ENCODE measurements at places on chromosomes 2 and 18.

- no peaks in the 10 kb centered on the region for H3K27me3 ChIP-seq
- no peak overlapping the region for H3K4me3 ChIP-seq
- no peaks in the 10 kb centered on the region for H3K4me1 ChIP-seq
Measured at GRCh38 chr18:51138936-51139335, 58.5 kb downstream of the MEX3C start.

DNA sequence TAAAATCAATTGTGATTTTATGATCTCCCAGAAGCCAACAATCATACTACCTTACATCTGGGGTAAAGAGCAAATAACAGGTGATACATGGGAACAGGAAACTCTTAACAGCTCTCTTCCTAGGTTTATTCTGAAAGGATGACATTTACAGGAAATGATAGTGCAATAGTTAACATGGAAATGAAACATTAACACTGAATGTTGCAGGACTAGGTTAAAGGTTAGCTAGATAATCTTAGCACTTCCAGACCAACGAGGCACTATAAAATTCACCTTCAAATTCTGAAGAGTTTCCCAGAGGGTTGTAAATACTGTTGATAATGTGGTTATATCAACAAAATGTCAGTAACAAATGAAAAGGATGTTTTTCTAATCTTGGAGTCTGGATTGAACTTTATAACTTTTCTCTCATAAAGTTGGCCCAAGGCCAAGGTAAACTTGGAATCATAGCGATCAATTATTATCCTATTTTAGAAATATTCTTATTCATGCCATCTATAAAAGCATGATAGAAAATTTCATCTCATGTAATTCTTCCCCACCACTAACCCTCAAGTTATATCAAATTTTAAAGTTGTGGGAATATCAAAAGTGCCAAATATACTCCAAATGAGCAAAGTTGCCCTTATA lies 32.9 kb upstream of the GCG start:
- H3K27ac ChIP-seq: no peak overlapping the region
- H3K4me3 ChIP-seq: no peak overlapping the region
- no peaks in the 10 kb centered on the region for H3K4me1 ChIP-seq
- H3K36me3 ChIP-seq: no peaks in the 10 kb centered on the region

DNA sequence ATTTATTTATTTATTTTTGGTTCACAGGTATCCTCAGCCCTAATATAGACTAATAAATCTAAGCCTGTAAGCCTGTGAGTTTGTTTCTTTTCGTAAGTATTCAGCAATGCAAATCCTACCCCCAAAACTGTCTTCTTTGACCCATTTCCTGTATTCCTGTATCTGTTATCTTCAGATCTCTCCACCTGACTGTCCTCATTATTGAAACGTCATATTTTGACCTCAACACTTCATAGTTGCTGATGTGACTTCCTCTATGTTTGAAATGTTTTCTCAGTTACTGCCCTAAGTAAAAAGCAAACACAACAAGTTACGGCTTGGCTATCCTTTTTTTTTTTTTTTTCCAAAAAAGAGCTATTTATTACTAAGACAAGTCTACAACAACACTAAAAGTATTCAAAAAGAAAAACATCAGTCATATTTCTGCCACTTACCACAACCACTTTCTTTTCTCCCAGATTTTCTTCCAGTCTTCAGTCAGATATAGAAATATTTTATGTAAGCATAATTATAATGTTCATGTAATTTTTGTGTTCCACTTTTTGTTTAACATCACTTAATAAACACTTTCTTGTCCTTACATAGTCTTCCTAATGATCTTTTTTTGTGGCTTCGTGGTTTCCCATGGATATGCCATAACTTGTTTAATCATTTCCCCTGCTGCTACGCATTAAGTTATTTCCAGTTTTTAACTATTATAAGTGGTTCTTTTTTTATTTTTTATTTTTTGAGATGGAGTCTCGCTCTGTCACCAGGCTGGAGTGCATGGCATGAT lies 45.0 kb upstream of the EML4 start:
- H3K36me3 ChIP-seq: no peaks in the 10 kb centered on the region
- peaks cover 29% of the 10 kb centered on the region for H3K4me1 ChIP-seq
- no peak overlapping the region for H3K4me3 ChIP-seq
- H3K27me3 ChIP-seq: no peaks in the 10 kb centered on the region

GRCh38 chr2:164522561-164522981 lies 98.7 kb downstream of the GRB14 start:
- H3K4me3 ChIP-seq: no peak overlapping the region
- no peak overlapping the region for H3K27ac ChIP-seq
- DNase-seq: no peak

DNA sequence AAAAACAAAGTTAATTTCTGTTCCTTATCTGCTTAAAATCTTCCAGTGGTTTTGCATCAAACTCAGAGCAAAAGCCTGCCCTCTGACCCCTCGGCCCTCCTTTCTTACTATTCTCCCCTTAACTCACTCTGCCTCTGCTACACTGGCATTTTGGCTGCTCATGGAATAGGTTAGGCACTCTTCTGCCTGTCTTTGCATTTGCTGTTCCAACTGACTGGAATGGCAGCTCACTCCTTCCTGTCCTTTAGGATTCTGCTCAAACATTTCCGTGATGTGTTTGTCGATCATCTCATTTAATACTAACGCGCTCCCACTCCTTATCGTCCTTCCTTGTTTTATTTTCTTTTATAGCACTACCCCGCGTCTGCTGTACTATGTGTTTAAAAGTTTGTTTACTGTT lies 815 bp downstream of the CEBPZ start:
- no peaks in the 10 kb centered on the region for H3K27me3 ChIP-seq
- H3K36me3 ChIP-seq: peaks cover 27% of the 10 kb centered on the region
- peak overlapping the region; percentile 80 for H3K4me3 ChIP-seq
- DNase-seq: peak; percentile 12

- no peak overlapping the region for H3K4me3 ChIP-seq
- no peak overlapping the region for H3K27ac ChIP-seq
- H3K36me3 ChIP-seq: no peaks in the 10 kb centered on the region
- no peaks in the 10 kb centered on the region for H3K4me1 ChIP-seq
- DNase-seq: no peak
- H3K27me3 ChIP-seq: no peaks in the 10 kb centered on the region
Measured at GRCh38 chr18:23812546-23813440, 123.5 kb downstream of the LAMA3 start.

GRCh38 chr2:229714080-229714735 lies at the start of gene DNER:
Gene DNER (minus strand): TSS chr2:229714555. CDS start chr2:229714423, 132 bp downstream.
- peak; percentile 20 for DNase-seq
- peak within 1 kb of the TSS; percentile 36 for H3K4me3 ChIP-seq
- H3K4me1 ChIP-seq: peaks cover 18% of the 10 kb centered on the region

GRCh38 chr2:37389395-37389794 lies 45.0 kb downstream of the QPCT start:
- no peak overlapping the region for H3K27ac ChIP-seq
- H3K36me3 ChIP-seq: no peaks in the 10 kb centered on the region
- H3K27me3 ChIP-seq: no peaks in the 10 kb centered on the region
- DNase-seq: no peak
- H3K4me3 ChIP-seq: no peak overlapping the region

DNA sequence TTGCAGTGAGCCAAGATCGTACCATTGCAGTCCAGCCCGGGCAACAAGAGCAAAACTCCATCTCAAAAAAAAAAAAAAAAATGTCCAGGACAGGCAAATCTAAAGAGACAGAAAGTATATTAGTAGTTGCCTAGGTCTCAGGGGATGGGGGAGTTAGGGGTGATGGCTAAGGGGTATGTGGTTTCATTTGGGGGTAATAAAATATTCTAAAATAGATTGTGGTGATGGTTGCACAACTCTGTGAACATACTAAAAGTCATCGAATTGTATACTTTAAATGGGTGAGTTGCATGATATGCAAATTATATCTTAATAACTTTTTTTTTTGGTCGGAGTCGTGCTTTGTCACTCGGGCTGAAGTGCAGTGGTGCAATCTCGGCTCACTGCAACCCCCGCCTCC lies 34.2 kb upstream of the ACTR2 start:
- DNase-seq: no peak
- no peak overlapping the region for H3K27ac ChIP-seq
- no peaks in the 10 kb centered on the region for H3K36me3 ChIP-seq
- H3K4me1 ChIP-seq: no peaks in the 10 kb centered on the region
- no peak overlapping the region for H3K4me3 ChIP-seq

GRCh38 chr2:1856922-1857321 lies 112.6 kb upstream of the PXDN start:
- H3K4me1 ChIP-seq: no peaks in the 10 kb centered on the region
- peaks cover 18% of the 10 kb centered on the region for H3K27me3 ChIP-seq
- no peaks in the 10 kb centered on the region for H3K36me3 ChIP-seq
- H3K4me3 ChIP-seq: no peak overlapping the region

GRCh38 chr2:105739426-105739825 lies 5.3 kb upstream of the NCK2 start:
- H3K27ac ChIP-seq: no peak overlapping the region
- no peak for DNase-seq
- no peaks in the 10 kb centered on the region for H3K27me3 ChIP-seq
- no peaks in the 10 kb centered on the region for H3K36me3 ChIP-seq

GRCh38 chr2:112622528-112622849 lies 23.2 kb upstream of the SLC20A1 start:
- H3K27ac ChIP-seq: no peak overlapping the region
- H3K36me3 ChIP-seq: no peaks in the 10 kb centered on the region
- no peak for DNase-seq

DNA sequence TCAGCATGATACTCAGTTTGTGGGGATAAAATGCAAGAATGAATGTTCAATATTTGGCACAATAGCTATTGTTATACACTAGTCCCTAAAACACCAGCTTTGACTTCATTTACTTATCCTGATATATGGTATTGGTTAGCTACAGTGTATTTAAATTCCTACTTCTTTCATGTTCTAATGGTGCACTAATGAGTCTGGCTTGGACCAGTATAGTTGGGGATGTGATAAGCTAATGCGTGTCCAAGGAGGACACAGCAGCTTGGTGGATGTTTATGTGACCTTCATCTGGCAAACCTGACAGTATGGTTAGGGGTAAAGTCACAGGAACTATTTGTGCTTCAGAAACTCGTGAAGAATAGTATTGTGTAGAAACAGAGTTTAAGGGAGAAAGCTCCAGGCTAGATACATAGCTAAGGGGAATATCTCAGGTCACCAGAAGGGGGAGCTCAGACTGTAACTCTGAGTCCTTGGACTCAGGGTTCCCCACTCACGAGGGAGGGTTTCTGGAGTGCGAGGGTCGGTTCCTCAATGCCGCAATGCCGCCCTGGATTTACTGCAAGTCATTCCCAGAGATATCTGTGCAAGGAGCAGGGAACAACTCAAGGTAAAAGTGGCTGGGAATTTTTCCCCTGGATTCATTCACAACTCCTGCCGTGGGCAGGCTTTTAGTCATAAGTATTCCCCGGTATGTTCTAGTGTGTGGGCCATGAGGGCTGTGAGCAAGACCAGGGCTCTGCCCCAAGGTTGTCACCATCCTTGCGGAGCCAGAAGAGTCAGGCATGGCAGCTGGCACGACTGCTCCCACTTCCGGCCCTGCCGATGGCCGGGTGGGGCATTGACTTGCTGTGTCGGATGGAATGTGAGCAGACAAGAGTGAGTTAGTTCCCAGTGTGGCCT lies 14.5 kb downstream of the IL1R2 start:
- H3K27ac ChIP-seq: no peak overlapping the region
- peaks cover 6% of the 10 kb centered on the region for H3K4me1 ChIP-seq
- H3K36me3 ChIP-seq: no peaks in the 10 kb centered on the region
- no peak for DNase-seq

DNA sequence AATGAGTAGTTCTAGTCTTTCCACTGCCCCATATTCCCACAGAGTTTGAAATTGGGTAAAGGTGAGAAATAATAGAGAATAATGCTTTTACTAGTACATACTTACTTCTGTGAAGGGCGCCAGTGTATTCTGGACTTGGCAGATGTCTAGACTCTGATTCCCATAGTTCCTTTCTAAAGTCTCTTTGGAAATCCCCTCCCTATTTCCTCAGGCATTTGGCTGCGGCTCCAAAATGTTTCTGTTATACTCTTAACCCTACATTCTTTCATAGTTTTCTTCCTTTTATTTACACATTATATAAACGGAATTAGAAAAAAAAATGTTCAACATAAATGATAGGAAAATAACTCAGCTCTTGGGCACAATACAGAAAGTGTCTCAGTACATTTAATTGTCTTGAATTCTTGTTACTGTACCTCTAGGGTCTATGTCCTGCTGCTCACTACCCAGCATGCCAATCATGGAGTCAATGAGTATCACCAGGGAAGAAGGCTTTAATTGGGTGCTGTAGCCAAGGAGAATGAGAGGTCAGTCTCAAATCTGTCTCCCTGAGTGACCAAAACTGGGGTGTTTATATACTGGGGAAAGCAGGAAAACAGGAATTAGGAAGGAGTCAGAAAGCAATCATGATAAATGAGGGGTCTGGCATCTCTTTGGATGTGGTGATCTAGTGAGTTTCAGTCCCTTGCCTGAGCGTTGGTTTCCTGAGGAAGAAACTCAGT lies 147.8 kb upstream of the MMADHC start:
- no peaks in the 10 kb centered on the region for H3K36me3 ChIP-seq
- no peaks in the 10 kb centered on the region for H3K4me1 ChIP-seq
- no peak overlapping the region for H3K4me3 ChIP-seq
- H3K27ac ChIP-seq: no peak overlapping the region
- H3K27me3 ChIP-seq: no peaks in the 10 kb centered on the region

DNA sequence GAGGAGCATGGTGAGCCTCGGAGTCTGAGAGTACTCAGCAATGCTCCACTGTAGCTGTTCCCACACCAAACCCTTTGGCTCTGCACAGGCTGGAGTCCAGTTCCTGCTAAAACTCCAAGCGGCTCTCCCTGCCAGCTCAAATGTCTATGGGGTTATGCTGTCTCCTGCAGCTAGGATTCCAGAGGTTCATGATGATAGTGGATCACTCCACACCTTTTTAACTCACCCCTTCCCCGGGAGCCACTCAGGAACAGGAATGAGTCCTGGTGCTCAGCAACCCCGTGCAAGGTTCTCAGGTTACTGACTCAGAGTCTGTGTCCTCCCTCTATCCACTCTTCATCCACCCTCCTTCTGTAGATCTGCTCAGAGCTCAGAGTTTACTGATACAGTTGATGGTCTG lies 410.0 kb downstream of the CDH19 start:
- H3K27ac ChIP-seq: no peak overlapping the region
- no peaks in the 10 kb centered on the region for H3K4me1 ChIP-seq
- no peak for DNase-seq
- no peaks in the 10 kb centered on the region for H3K36me3 ChIP-seq
- H3K4me3 ChIP-seq: no peak overlapping the region

- H3K27ac ChIP-seq: no peak overlapping the region
- no peaks in the 10 kb centered on the region for H3K36me3 ChIP-seq
- no peaks in the 10 kb centered on the region for H3K4me1 ChIP-seq
- no peak for DNase-seq
- H3K27me3 ChIP-seq: no peaks in the 10 kb centered on the region
- no peak overlapping the region for H3K4me3 ChIP-seq
Measured at GRCh38 chr18:68922392-68922791, 124.5 kb downstream of the CCDC102B start.

- H3K27ac ChIP-seq: no peak overlapping the region
- peak; percentile 90 for DNase-seq
- H3K4me1 ChIP-seq: no peaks in the 10 kb centered on the region
- no peaks in the 10 kb centered on the region for H3K27me3 ChIP-seq
- H3K36me3 ChIP-seq: peaks cover 49% of the 10 kb centered on the region
Measured at GRCh38 chr2:238256594-238257104, 16.8 kb upstream of the HES6 start.

Data from transverse colon (tissue), 4 donors.